KBM-7 (cell line): ENCODE measurements at places on chromosomes 11 and 22.
A peak's percentile ranks its signal among the peaks of the same experiment; 100 is the strongest.

DNA sequence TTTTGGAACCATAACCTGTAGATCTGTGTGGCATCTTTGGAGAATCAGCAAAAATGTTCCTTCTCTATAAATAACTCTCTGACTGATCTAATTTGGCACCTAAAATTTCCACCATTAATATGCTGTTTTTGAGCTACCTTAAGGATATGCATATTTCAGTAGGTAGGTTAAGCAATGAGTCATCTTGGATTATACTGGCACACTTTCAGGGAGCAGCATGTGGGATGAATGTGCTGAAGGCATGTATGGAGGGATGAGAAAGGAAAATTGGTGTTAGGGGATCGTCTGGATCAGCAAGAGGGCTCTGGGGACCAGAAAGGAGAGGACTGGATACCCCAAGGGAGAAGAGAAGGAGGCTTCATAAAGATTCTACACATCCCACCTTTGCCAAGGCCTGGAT lies 44.6 kb upstream of the ELF5 start:
- DNase-seq: no peak

GRCh38 chr11:46389450-46390330 lies 1.9 kb downstream of the CHRM4 start:
- DNase-seq: peak; percentile 78

GRCh38 chr22:48138855-48139254 lies 1376.4 kb downstream of the TBC1D22A start:
- DNase-seq: peak; percentile 32

DNA sequence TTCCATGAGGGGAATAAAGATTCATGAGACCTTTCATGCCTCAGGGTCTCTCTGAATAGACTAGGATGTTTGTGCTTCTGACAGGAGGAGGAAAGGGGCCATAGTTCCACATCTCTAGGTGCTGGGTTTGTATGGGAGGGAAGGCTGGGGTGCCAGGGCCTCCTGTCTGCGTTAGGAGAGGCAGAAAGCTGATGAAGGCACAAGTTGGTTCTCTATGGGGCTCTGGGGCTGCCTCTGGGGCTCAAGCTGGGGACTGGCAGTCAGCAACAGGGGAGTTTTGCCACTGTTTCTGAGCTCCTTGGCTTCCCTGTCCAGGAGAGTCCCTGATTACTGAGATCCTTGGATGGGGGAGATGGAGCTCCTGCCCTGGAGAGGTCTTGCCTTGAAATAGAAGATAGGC lies 4.1 kb downstream of the KCNE3 start:
- DNase-seq: no peak

DNA sequence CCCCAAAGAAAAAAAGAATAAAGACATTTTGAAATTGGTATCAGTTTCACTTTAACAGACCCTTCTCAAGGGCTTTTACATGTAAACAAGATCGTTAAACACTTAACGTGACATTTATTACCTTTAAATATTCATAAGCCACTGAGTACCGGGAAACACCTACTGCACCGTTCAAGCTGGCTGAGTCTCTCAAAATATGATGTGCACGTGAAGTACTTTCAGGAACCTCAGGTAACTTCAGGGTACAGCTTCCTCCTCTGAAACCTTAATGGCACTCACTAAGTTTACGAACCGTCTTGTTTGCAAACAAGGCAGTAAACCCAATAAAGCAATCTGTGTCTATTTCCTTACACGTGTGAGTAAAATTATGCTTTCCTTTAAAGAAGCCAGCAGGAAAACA lies 105.5 kb upstream of the TENM4 start:
- DNase-seq: no peak

GRCh38 chr11:825366-826226 lies 2.1 kb upstream of the CRACR2B start:
- no peak for DNase-seq

DNA sequence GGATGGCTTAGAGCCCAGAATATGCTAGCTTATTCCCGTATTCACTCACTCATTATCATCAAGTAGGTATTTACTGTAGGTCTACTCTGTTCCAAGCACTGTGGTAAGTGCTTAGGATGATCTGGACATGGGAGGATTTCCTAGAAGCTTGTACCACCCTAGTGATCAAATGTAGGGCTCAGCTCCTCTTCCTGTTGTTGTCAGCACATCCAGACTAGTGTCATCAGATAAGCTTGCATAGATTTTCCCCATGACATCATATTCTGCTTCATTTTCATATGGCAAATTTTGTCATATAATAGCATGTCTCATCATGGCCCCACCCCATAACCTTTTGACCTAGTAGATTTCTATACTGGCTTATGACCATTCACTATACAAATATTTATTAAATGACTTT lies 19.3 kb upstream of the NUCB2 start:
- DNase-seq: no peak

DNA sequence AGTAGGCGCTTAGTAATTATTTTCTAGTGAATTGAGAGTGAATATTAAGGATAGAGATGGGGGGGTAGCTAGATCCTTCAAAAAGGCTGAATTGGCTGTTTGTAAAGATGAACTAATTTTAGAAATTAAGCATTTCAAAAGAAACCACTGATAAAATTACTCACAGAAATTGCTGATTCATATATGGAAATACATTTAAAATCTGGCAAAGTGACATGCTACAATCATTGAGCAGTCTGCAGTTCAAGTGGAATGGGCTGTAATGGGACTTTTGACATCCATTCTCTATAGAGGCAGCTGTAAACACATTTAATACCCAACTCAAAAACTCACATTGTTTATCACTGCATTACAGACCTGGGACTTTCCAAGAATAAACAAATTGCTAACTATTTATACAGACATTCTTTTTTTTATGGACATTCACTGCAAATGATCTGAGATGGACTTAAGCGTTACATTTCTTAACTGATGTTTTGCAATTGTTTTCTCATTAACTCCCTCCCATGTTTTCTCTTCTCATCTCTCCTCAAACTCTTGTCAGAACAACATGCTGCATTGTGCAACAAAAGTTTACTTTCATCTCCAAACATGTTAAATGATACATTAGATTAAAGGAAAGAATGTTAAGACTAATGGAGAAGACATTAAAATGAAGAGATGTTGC lies 42.1 kb upstream of the MMP7 start:
- DNase-seq: no peak

DNA sequence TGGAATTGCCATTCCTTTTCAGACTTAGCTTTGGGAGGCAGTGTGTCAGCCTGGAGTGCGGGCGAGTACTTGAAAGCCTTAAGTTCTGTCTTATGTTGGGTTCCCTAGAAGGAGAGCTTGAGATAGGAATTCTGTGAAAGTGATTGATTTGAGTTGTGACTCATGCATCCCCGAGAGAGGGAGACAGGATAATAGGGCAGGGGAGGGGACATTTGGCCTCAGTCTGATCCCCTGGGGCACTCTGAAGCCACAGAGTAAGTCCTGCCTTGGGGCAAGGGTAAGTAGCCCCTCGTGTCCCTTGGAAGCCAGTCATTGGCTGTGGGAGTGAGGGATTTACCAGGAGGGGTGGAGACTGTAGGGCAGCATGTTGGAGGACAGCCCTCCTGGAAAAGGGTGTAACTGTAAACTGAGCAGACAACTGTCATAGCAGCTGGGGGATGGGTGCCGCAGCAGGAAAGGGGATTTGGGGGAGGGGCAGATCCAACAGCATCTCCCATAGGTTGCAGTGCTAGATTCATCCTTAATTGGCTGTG lies 44.0 kb downstream of the KIAA1671 start:
- no peak for DNase-seq

GRCh38 chr11:13446444-13446843 lies 16.6 kb downstream of the BTBD10 start:
- DNase-seq: no peak

DNA sequence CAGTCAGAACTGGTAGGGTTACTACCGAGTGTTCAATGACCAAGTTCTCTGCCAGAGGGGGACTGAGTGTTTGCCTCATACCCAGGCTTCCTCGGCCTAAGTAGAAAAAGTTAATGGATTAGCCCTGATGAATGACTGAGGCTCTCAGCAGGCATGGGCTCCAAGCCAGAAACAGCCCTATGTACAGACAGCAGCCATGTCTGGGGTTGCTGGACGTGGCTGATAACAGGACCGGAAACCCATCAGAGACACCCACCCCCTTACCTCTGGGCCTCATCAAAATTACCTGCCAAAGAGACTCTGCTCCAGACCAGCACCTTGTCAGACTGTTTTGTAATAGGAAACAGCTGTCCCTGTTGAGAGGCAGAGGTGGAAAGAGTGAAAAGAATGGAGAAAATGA lies 351.4 kb downstream of the ETS1 start:
- DNase-seq: no peak

DNA sequence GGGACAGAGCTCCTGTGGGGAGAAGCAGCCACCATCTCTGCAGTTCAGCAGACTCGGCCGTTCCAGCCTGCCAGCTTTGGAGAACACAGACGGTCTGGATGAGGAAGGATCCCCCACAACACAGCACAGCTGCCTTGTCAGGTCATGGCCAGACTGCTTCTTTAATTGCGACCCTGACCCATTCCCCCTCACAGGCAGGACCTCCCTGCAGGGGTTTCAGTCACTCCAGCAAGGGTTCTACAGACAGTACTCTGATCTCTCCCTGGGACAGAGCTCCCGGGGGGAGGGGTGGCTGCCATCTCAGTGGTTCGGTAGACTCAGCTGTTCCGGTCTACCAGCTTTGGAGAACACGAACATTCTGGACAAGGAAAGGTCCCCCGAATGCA lies 173.5 kb downstream of the TTC28 start:
- DNase-seq: no peak

- DNase-seq: no peak
These were observed 1080.8 kb upstream of the TENM4 start for GRCh38 chr11:80521592-80521991.

DNA sequence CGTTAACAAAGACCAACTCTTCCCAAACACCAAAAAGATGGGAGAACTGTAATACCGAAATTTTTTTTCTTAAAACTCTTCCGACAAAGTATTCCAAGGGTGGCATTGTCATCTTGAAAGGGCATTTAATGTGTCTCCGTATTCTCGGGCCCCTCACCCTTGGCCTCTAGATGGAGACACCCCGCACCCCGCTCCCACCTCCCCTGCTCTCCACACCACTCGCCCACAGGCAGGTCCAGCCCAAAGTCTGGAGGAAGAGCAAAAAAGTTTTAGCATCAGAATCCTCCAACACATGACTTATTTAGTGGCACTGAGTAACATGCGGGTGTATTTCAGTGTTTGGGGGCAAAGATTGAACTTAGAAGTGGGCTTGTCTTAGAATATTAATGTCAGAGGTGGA lies 20.7 kb downstream of the SPATA19 start:
- no peak for DNase-seq

DNA sequence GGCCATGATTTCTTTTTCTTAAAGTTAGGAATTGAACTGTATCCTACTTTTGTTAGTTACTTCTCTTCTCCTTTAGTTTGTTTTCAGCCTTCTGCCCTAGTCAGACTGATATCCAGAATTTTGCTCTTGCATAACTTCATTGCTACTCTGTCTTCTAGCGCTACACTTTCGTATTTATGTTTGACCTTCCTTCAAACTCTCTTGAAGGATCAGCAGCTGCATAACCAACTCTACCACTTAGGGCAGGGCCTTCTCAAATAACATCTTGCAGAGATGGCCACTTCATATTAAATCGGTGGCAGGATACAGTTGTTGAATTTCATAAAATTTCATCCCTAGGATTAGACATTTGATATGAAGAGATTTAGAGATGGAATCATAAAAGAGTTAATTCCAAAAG lies 43.9 kb downstream of the KDM2A start:
- DNase-seq: no peak

- no peak for DNase-seq
These were observed 28.6 kb upstream of the YPEL1 start for GRCh38 chr22:21764038-21764804.

DNA sequence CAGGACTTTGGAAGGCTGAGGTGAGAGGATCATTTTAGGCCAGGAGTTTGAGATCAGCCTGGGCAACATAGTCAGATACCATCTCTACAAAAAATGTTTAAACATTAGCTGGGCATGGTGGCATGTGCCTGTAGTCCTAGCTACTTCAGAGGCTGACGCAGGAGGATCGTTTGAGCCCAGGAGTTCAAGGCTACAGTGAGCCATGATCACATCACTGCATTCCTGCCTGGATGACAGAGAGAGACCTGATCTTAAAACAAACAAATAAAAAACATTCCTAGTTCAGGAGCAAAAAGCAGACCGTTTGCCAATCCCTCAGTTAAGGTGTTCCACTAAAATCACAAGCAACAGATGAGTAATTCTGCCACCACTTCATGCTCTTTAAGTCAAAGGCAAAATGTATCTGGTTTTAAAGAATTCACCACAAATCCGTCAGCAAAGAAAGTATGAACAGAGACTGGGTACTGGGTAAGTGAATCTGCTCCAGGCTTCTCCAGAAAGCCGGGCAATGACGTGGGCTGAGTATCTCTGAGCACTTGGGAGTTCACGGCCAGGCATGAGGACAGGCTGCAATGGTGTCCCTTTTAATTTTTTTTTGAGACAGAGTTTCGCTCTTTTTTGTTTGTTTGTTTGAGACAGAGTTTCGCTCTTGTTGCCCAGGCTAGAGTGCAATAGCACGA lies 19.5 kb downstream of the CLTCL1 start:
- no peak for DNase-seq

GRCh38 chr11:29634744-29635143 lies 382.1 kb downstream of the KCNA4 start:
- DNase-seq: no peak

GRCh38 chr11:108693852-108694251 lies 29.0 kb downstream of the DDX10 start:
- DNase-seq: no peak
